ENCODE measurements at places on chromosomes 11 and 22.

DNA sequence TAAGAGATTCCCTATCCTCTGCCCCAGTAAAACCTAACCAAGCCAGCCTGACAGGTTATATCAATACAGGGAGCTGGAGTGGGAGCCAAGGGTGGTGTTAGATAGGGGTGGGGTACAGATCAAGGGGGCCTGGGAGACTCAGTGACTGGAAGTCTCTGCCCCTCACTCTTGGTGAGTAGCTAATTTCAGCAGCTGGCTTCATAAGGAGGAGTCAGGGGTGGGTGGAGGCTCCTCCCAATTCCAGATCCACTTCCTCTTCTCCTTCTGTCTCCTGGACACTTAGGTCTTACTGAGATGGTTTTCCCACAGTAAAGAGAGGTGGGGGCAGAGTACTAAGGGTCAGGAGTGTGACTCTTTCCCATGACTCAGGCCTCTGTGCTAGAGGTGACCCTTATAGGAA lies 1.1 kb upstream of the VSIG2 start:
- DNase-seq: peak; percentile 37

- no peak for DNase-seq
Observed at GRCh38 chr11:45323601-45324249, 37.6 kb upstream of the SYT13 start.

DNA sequence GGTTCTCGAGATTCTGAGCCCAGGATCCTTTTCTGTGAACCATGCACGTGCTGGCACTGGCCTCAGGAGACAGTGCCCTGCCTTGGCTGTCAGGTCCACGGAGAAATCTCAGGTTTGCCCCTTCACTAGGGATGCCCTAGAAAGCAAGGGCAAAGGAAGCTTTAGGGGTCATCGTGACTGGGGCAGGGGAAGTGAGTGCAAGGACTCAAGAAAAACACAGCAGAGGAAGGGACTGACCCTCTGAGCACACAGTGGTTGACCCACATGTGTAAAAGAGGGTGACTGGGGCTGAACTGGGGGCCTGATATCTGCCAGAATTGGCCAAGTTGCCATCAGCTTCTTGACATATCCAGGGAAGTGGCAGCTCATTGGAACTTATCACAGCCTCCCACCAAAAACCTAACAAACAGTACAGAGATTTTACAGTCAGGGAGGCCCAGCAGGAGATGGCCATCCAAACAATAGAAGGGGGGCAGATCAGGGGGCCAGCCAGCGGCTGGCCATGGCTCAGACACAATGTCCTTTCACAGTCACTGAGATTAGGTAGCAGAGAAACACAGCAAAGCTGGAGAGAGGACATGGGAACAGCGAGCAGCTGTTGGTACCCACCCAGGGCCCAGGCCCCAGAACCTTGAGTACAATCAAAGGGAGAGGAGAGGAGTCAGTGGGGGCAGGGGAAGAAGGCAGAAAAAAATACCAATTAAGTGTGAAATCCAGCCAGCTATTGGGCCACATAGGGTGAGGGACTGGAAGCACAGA lies 4.4 kb downstream of the TMEM121B start:
- no peak for DNase-seq

GRCh38 chr11:134441706-134442105 lies 29.7 kb upstream of the B3GAT1 start:
- DNase-seq: no peak

DNA sequence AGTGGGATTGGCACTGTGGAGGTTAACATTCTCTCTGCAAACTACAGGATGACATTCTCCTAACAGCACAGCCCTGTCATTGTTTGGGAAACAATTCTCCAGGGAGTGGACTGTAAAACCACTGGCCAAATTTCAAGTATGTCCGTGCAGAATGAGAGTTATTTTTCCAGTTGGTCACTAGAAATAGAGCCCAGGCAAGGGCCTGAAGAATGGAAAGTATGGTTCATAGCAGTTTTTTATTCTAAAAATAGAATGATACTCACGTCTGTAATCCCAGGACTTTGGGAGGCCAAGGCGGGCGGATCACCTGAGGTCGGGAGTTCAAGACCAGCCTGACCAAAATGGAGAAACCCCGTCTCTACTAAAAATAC lies 39.0 kb upstream of the CD44 start:
- DNase-seq: no peak

DNA sequence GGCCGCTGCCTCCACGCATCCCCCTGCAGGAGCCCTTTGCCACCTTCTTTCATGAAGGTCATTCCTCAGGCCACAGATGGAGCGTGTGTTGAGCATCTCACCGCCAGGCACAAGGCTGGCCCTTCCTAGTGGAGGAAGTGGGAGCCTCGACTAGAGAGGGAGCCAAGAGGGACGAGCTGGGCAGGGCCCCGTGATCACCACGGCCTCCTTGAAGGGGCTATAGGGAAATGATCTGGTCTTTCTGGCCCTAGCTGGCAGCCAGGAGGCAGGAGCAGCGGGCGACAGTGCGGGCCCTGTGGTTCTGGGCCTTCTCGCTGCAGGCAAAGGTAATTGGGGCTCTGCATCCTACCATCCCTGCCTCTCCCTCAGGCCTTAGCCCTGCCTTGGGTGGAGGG lies 49.1 kb downstream of the PISD start:
- no peak for DNase-seq

GRCh38 chr11:114226356-114226755 lies 69.8 kb upstream of the NNMT start:
- peak; percentile 46 for DNase-seq

GRCh38 chr11:80371931-80372330 lies 931.1 kb upstream of the TENM4 start:
- no peak for DNase-seq

GRCh38 chr11:86606270-86606835 lies 66.1 kb downstream of the ME3 start:
- no peak for DNase-seq

DNA sequence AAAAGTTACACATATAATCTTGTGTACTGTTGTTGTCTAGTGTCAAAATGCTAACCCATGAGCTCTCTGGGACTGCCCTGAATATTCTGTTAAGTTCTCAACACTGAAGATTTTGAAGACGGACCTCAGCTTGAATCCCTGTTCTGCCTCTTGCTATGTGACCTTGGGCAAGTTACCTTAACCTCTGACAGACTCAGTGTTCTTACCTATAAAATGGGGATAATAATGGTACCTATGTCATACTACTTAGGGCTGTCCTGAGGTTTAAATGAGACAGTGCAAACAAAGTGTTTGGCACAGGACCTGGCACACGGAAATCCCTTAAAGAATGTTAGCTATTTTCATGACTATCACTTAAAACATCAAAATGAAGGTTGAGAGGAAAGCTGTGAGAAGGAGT lies 11.3 kb downstream of the TMEM218 start:
- DNase-seq: no peak

DNA sequence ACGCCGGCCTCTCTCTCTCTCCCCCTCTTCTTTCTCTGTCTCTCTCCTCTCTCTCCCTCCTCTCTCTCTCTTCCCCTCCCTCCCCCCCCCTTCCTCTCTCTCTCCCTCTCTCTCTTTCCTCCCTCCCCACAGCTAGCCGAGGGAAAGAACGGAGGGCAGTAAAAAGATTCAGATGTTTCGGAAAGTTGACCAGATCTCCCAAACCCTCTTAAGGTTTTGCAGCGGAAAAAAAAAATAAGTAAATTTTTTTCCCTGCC lies 195 bp upstream of the ALX4 start:
- no peak for DNase-seq

DNA sequence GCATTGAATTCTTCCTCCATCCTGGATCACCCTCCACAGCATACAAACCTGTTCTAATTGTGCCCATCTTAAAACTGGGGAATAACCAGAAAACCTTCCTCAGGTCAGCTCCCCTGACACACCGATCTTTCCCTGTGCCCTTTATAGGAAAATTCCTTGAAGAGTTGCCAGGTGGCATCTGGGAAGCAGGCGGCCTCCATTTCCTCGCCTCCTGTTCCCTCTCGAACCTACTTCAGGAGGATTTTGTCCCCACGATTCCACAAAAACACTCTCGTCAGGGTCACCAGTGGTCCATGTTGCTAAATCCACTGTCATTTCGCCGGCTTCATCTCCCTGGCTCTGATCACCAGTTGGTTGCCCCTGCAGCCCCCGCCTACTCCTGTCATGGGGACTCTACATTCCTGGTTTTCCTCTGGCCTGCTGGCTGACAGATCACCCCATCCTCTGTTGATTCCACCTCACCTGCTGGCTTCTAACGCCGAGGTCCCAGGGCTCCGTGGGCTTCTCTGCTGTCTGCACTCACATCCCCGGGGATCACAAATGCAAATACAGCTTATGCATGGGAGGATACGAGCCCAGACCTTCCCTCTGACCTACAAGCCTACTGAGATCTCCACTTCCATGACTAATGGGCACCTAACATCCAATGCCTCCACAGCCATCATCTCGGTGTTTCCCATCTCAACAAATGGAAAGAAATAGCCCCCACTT lies 92.5 kb upstream of the PRDM11 start:
- no peak for DNase-seq

- peak; percentile 91 for DNase-seq
Observed at GRCh38 chr11:1889224-1889930, 2.3 kb downstream of the PRR33 start.

- DNase-seq: no peak
Observed at GRCh38 chr22:24077416-24077815, 66.3 kb downstream of the CABIN1 start.
